ENCODE measurements at places on chromosomes 16 and 17.

DNA sequence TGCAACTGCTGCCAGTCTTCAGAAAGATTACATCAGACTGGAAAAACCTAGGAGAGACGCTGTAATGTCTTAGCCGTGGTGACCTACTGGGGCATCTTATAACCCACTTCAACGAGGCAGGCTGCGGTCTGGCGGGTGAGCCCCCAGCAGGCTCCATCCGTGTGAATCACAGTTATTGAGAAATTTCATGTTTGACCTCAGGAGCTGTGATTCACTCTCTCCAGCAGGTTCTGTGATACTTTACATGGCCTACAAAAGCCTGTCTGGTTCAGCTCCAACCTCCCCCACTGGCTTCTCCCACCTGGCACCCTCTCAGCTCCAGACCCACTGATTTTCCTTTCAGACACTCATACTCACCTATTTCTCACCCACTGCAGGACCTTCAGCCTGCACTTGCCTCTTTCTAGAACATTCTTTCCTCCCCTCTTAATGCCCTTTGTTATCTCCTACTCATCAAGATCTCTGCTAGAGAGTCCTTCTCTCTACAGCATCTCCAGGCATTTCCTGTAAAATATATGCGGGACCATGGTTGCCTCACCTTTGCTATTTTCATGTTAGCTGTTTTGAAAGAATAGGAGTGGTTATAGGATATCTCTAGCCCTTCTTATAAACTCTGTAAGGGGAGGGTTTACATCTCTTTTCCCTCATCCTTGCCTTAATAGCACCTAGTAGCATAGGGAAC, 227.9 kb downstream of the MAF start:
- no peak for DNase-seq

DNA sequence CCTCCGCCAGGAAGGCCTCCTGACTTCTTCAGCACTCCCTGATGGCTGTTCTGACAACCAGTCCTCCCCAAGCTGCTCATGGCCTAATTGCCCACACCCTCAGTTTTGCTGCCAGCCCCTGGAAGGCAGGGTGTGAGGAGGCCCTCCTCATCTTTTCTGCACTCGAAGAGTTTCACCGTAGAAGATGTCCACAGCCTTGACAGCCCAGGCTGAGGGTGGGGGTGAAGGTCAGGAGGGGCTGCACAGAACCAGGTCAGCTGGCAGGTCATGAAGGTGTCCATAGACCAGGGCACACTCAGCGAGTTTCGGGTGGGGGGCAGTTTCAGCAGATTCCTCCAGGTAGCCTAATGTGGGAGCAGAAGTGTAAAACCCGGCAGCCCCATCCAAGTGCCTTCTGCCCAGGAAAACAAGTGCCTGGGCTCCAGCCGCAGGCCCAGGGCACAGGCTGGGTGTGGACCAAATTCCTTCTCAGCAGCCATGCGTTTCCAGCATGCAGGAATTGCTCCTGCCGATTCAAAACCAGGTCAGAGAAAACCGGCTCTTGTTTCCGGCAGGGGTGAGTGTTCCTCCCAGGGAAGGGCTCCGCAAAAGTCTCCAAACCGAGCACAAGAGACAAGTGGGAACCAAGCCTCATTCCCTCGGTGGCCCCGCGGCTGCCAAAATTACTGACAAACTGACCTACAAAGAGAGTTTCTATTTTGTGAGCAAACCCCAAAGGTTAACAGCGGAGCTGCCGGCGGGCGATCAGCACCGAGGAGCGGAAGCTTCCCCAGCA, 228.8 kb downstream of the C16orf78 start:
- no peak for DNase-seq

DNA sequence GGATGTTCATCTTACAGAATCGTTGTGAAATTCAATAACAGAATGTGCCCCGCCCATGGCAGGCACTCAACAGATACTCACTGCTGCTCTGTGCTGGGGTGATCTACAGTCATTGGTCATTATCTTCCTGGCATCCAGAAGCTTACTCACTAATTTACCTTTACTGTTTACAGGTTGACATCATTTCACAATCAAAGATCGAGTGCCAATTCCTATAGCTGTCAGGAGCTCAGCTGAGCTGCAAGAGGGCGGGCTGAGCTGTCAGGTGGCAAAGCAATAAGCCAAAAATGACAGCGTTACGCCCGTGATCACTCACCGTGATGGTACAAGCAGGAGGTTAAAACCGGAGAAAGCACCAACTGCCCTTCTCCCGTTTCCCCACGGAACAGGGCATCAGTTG, 51.2 kb downstream of the LITAF start:
- no peak for DNase-seq

DNA sequence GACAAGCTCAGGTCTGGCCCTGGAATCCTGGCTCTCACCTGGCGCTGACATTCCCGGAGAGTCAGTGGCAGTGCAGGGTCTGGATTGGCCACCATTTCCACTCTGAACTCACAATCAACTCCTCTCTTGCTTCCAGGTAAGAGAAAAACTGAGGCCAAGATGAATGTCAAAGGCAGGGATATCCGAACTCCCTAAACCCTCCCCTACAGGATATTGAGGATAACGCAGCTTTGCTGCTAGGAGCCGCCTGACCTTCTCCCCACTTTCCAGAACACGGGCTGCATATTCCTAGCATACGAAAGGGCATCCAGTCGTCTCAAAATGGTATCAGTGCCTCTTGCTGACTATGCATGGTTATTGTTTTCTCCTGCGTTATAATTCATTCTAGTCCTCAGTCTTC, 473.4 kb downstream of the SOX9 start:
- no peak for DNase-seq

DNA sequence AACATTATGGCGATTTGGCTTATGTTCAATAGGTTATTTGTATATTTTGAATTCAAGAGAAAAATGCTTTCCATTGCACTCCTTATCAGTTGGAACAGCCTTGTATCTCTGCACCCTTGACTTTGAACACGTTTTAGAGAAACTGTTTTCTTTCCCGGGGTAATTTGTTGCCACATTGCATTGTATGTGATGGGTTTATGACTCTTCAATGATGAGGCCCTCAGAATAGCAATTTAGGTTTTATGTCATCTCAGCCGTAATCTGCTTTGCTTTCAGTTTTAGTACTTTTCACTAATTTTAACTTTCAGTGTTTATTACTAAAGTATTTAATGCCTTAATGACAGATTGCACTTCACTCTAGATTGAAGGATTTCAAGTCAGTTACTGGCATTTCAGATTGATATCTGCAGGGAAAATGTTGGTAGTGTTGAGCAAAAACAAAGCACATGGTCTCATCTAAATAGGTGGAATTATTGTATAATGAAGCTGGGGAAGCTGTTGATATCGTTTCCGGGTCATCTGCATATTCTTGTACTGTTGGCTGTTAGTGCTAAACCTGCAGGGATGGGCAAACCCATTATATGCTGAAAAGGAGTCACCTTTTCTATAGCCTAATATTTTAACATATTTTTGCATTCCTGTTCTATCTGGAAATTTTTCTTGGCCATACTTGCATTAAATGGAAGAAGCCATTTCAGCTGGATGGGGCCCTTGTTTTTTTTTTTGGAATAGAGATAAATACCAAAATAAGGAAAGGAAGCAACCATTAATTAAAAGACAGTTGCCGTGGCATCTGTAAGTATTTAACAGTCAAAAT, 2.0 kb downstream of the LUC7L3 start:
- DNase-seq: no peak

GRCh38 chr17:33838281-33838680, 416.8 kb upstream of the CCL2 start:
- no peak for DNase-seq

DNA sequence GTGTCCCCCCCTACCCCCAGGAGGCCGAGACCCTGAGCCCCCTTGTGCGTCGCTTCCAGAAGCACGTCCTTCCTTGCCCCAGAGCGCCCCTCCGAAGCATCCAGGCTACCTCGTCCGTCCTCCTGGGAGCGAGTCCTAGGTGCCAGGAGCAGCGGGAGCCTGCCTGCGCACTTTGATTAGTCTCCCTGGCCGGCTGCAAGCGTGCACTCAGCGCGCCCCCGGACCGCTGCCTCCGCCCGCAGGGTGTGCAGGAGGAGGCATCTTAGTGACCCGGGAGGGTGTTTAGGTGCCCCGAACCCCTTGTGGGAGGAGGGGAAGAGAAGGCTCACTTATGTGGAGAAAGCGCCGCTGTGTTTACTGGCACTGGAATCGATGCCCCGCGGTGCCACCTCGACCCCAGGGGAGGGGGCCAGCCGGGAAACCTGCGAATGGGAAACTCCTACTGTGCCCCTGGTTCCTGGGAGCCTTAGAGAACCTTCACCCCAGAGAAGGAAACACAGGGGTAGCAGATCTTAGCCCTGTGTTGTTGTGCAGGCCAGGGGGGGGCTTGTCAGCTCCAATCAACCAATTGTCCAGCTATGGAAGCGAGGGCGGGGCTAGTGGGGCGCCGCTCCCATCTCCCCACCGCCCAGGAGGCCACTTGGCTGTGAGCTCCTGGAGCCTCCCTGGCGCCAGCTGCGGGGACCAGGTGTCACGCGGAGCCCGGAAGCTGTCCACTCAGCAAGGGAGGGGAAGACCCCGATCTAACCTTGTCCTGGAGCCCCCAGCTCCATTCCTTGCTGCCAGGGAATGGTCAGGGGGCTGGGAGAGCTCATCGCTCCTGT, 922.8 kb upstream of the EEF2KMT start:
- DNase-seq: no peak

- DNase-seq: no peak
Measured at GRCh38 chr17:19296786-19297778, 59.9 kb downstream of the EPN2 start.

- no peak for DNase-seq
Measured at GRCh38 chr17:80457236-80457856, 19.1 kb downstream of the NPTX1 start.

GRCh38 chr16:22688463-22688862, 125.5 kb upstream of the HS3ST2 start:
- no peak for DNase-seq

DNA sequence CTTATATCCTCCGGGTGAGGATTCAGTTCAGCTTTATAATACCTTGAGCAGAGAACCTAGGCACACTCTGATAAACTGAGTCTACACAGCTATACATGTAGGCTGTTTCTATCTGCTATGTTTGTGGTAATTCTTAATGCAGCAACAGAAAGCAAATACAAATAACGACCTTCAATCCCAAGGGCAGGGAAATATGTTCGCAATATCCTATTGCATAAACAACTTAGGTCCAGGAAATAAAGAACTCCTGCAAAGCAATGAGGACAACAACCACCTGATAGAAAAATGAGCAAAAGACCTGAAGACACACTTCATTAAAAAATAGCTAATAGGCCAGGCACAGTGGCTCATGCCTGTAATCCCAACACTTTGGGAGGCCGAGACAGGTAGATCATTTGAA, 213.3 kb downstream of the CPPED1 start:
- no peak for DNase-seq

DNA sequence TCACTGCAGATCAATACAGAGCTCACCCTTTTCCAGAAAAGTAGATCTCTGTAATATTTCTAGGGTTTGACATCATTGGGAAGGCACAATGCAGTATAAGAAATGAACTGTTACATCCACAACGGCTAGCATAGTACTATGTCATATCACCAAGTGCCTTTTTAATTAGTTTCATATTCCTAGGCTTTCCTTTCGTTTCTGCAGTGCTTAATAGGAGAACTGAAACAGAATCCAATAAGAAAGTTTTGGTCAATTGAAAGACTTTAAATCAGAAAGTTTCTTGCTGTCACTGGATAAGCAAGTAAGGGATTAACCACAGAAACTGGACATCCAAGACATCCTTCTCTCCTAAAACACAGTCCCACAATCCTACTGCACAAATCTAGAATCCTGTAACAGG, 3.5 kb upstream of the RNF43 start:
- no peak for DNase-seq

GRCh38 chr17:36691606-36692005, 90.2 kb downstream of the MRM1 start:
- DNase-seq: no peak

DNA sequence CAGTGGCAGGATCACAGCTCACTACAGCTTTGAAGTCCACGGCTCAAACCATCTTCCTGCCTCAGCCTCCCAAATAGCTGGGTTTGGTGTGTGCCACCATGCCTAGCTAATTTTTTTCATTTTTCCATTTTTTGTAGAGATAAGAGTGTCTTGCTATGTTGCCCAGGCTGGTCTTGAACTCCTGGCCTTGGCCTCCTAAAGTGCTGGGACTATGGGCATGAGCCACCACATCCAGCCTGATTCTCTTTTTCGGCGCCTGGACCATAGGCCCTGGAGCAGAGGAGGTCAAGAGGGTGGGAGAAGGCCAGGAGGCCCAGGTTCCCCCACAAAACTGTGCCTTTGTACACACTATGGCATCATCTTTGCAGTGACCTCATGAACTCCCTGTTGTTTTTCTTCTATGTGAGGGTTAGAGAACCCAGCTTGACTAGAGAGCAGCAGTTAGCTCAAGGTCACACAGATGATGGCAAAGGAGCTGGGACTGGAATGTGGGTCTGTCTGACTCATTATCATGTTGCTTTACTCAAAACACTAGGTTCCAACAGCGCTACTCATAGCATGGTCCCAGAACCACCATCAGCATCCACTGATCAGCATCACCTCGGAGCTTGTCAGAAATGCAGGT, 16.3 kb downstream of the SCN4A start:
- no peak for DNase-seq

GRCh38 chr16:14249291-14250032, 178.3 kb downstream of the MRTFB start:
- no peak for DNase-seq

- no peak for DNase-seq
Measured at GRCh38 chr17:17752821-17753321, 71.6 kb downstream of the RAI1 start.

GRCh38 chr17:50185631-50186471, 15.6 kb downstream of the COL1A1 start:
- DNase-seq: no peak

GRCh38 chr16:71474864-71475263, 12.8 kb upstream of the ZNF23 start:
- no peak for DNase-seq

DNA sequence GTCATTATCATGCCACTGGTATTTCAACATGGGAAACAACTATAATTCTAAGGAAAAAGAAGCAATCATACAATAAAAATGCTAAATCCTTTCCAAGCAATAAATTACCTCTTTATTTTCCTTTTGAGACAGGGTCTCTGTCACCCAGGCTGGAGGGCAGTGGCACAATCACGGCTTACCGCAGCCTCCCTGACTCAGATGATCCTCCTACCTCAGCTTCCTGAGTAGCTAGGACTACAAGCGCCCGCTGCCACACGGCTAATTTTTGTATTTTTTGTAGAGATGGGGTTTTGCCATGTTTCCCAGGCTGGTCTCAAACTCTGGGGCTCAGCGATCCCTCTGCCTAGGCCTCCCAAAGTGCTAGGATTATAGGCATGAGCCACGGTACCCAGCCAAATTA, 24.1 kb downstream of the CNOT1 start:
- DNase-seq: no peak

All from AG09309 (cell line).